ENCODE measurements at places on chromosomes 12 and 14.

DNA sequence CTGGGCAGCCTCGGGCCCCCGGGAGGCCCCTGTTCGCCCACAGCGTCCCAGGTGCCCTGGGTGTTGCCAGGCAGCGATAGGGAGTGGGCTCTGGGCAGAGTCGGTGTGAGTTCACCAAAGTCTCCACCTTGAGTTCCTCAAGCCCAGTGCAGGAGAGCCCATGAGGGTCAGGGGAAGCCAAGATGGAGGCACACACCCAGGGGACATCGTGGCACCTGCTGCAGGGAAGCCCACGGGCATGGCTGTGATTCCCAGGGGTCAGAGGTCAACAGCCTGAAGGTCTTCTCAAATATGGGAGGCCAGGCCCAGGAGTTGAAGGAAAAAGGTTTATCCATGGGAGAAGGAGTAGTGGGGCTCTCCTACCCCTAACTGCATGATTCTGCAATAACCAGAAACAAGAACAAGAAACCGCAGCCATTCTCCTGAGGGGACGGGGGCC, 148.8 kb downstream of the ADGRD1 start:
- DNase-seq, result no peak

DNA sequence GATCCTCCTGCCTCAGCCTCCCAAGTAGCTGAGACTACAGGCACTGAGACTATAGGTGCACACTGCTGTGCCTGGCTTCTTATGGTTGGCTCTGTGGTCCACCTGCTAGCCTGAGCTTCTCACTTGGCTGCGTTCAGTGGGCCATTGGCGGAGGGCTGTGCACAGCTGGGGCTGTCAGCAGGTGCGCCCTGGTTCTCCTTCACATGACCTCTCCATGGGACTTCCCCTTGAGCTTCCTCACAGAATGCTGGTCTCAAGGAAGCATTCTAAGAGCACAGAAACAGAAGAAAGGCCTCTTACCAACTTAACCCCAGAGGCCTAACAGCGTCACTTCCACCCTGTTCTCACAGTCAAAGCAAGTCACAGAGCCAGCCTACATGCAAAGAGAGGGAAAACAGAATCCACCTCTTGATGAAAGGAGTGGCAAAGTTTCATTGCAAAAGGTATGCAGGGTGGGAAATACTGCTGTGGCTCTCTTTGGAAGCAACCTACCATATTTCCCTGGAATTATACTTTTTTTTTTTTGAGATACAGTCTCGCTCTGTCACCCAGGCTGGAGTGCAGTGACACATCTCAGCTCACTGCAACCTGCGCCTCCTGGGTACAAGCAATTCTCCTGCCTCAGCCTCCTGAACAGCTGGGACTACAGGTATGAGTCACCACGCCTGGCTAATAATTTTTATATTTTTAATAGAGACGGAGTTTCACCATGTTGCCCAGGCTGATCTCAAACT, 9.3 kb downstream of the RILPL2 start:
- no peak for DNase-seq

DNA sequence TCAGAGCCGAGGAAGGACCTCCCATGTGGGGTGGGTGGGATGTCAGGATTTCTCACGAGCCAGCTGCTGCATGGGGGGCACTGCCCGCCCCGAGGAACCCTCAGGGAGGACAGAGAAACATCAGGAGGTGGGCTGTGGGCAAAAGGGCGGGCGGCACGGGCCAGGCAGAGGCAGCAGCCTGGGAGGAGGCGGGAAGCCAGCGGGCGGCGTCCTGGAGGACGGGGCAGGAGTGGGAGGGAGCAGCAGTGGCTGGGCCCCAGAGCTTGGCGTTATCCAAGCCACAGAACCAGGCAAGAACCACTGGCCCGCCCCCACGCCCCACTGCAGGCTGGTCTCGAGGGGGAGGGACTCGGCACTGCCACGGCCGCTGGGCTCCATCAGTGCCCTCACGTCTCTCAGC, 2.4 kb downstream of the C14orf180 start:
- DNase-seq, result no peak

- no peak for DNase-seq
These were observed 30.2 kb downstream of the KCTD10 start for GRCh38 chr12:109446869-109447268.

GRCh38 chr12:127857661-127858060, 409.3 kb upstream of the TMEM132C start:
- no peak for DNase-seq

DNA sequence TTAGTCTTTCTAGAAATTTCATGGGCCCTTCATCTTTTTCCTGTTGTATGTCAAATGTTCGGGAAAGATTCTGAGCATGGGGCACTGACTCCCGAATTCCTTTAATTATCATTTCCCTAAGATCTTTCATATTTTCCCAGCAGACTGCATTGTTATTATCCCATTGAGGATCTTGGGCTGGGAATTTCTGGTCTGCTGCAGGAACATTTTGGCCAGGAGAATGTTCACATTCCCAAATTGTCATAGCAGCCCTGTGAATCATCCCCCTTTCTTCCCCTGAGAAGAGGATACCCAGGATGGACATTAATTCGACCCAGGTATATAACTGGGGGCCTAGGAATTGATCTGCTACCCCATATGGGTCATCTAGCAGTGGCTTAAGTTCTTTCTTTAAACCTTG, 112.5 kb downstream of the RIN3 start:
- no peak for DNase-seq

Data from renal cortex interstitium (tissue), 15 donors.